Stimulated activated CD4-positive, alpha-beta T cell treated with anti-CD3 and anti-CD28 coated beads, Interleukin-1b, Interleukin-23, amount 100 ng/mL, for 1 hour (primary cell): ENCODE measurements at places on chromosomes 3 and 15.

- no peak for DNase-seq
Observed at GRCh38 chr15:90221246-90221900, 12.4 kb downstream of the CIB1 start.

GRCh38 chr15:40240619-40241221 is 1.9 kb downstream of the PAK6 start:
- DNase-seq, result no peak

- no peak for DNase-seq
Observed at GRCh38 chr15:60595665-60596064, 116.7 kb upstream of the ICE2 start.

DNA sequence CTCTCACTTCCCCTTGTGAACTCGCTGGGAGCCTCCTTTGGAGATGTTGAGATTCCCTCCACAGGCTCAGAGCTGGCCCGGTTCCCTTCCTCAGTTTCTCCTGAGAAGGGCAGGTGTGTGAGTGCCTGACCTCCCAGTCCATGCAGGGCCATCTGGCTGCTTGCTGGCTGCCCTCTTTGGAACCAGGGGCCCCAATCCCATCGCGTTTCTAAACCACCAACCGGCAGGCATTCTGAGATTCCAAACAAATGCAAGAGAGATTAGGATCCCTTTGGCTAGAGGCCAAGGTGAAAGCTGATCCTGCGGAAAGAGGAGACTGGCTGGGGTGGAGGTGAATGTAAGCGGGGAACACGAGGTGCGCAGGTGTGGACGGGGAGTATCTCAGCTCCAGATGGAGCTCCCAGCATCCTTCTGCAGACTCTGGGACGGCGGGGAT is 2.9 kb upstream of the PRRT3 start:
- no peak for DNase-seq

- DNase-seq, result no peak
Observed at GRCh38 chr15:44468709-44469385, 41.4 kb downstream of the CTDSPL2 start.

GRCh38 chr15:78992416-78993256 is 47.8 kb upstream of the CTSH start:
- no peak for DNase-seq

- no peak for DNase-seq
Observed at GRCh38 chr15:45442507-45443135, 64.3 kb upstream of the GATM start.

- DNase-seq, result no peak
Observed at GRCh38 chr3:10162185-10162584, 2.5 kb upstream of the IRAK2 start.

DNA sequence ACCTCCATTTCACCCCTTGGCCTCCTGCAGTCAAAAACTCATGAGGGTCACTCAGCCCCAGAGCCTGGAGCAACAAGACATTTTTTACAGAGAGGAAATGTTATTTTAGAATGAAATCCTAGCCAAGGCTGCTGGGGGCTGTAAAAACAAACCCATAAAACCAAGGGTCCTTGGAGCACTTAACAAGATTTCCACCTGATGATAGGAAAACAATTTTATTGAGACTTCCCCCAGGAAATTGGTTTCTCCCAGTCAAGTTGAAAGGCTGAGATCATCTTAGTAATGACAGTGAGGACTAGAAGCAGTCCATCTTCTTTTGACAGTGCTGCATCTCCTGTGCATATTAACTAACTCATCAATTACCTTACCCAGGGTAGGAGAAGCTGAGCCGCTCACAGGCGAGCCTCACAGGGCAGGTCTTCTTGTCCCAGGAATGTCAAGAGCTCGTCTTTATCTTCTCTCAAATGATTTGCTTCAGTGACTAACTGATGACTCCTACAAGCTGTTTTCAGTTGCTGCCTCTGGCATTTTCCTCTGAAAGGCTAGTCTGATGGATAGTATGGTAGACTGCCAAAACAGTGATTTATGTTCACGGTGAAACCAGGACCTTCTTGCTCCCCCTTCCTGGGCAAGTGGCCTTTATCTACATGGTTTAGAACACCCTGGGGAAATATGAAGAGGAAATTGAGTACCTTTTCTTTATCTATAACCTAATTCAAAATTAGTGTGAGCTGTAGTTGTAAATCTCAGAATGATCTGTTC is 34.6 kb upstream of the AEN start:
- no peak for DNase-seq

DNA sequence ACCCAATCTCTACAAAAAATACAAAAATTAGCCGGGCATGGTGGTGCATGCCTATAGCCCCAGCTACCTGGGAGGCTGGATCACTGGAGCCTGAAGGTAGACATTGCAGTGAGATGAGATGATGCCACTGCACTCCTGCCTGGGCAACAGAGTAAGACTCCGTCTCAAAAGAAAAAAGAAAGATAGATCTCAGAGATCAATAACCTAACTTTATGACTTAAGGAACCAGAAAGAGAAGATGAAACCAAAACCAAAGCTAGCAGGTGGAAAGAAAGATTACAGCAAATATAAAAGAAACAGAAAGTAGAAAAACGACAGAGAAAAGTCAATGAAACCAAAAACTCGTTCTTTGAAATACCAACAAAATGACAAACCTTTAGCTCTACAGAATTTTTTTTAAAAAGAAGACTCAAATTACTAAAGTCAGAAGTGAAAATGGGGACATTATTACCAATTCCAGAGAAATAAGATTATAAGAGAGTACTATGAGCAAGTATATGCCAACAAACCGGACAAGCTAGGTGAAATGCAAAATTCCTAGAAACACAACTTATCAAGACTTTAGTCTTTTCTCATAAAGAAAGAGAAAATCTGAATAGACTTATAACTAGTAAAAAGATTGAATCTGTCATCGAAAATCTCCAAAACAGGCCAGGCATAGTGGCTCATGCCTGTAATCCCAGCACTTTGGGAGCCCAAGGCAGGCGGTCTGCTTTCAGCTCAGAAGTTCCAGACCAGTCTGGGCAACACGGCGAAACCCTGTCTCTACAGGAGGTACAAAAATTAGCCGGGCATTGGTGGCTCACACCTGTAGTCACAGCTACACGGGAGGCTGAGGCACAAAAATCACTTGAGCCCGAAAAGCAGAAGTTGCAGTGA is 35.0 kb downstream of the ACAP2 start:
- DNase-seq, result no peak

- no peak for DNase-seq
Observed at GRCh38 chr3:134803051-134803505, 8.0 kb downstream of the EPHB1 start.
